ENCODE measurements at places on chromosomes 3 and 15.

- DNase-seq: peak; percentile 38
Measured at GRCh38 chr3:71930056-71930991, 145.4 kb upstream of the PROK2 start.

GRCh38 chr3:128864351-128864811 is 15.0 kb upstream of the ACAD9 start:
- peak; percentile 81 for DNase-seq

DNA sequence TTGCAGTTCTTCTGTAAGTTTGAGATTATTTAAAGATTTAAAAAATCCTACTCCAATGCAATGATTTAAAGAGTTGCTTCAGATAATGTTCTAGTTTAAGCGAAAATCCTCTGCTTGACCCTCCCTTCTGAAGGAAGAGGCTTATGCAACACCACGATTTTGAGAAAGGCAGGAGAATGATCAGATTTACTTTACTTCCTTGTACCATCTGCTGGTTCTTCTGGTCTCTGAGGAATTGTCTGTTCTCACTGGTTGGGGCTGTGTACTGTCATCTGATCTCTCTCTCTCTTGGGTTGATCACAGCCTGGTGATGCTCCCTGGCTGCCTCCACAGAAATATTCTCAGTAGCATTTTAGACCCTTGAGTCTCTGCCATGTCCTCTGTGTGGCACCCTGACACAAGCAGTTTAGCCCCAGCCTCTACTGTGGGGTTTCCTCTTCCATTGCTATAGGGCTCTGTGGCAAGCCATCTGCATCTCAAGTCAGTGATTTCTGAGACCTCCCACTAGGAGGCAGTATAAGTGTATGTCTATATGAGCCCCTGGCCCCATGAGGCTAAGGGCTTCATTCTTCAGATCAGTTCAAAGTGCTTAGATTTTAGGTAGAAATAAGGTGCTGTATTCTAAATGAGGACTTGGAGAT is 50.8 kb upstream of the PLAAT1 start:
- peak; percentile 17 for DNase-seq

DNA sequence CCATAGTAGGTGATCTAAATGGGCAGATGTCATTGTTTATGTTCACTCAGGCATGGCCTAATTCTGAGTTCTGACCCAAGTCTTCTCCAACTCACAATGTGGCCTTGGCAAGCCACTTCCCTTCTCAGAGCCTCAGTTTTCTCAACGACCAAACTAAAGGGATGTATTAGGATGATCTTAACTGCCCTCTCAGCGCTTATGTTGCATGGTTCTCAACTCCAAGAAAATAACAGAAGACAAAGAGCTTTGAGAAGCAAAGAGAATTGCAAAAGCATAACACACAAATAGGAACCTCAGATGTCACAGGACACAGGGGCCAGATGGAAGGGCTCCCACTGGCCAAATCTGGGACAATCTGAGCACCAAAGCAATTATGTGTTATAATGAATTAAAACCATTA is 8.6 kb downstream of the RHCG start:
- no peak for DNase-seq

- no peak for DNase-seq
Measured at GRCh38 chr3:196979545-196979944, 10.9 kb upstream of the PIGZ start.

DNA sequence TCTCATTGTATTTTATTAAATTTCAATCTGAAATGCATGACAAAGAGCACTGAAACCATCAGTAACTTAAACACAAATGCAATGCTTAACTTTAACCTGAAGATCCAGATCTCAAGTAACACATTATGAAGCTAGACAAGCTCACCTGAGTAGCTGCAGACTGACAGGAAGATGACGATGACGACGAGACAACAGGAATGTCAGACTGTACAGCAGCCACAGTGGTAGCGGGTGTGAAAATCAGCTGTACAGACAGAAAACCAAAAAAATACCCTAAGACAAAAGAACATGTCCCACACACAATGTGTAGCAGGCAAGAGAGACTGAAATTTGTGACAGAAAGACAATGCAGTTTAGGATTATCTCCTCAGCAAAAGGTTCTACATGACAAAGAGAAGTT is 36.3 kb downstream of the PHC3 start:
- no peak for DNase-seq

DNA sequence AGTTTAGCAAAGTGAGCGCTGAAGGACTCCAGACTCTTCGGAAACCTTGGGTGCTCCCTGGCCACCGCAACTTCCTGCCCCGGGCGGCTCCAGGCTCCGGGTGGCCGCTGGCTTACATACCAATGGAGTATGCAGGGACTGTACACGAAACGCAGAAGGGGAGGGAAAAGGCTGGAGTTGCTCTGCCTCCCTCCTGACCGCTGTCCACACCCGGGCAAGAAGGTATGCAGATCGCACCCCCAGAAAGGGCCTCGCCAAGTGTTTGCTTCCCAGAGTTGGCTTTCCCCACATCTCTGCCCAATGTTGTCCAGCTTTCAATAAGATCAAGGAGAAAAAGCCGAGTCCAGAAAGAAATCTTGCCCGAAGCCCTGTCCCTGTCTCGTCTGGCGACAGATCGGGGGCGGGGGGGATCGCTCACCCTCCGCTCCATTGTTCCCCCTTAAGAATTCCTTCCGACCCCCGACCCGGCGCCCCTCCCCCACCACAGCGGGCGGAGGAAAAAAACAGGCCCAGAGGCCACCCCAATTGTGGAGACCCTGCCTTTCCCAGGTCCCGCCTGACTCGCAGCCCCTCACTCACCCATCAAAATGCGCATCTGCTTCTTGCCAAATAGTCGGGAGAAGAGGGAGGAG is 533 bp downstream of the ARF4 start:
- DNase-seq: peak; percentile 86

DNA sequence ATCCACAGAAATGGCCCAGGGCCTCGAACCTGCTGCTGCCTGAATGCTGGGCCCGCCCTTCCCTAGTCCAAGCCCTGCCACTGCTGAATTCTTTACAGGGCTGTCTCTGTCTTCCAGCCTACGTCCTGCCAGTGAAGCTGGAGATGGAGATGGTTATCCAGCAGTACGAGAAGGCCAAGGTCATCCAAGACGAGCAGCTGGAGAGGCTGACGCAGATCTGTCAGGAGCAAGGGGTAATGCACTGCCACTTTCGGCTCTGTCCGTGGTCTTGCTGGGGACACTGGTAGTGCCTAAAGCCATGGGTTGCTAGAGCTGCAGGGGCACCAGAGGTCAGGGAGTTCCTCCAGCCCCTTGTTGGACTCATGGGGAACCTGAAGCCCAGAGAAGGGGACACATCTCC is 115.7 kb downstream of the TMEM266 start:
- no peak for DNase-seq

GRCh38 chr3:142963516-142964448 is at the start of gene PAQR9:
Gene PAQR9, minus strand, starts transcription at chr3:142963674. Its CDS starts 338 bp downstream, at chr3:142963336.
- DNase-seq: peak; percentile 71

DNA sequence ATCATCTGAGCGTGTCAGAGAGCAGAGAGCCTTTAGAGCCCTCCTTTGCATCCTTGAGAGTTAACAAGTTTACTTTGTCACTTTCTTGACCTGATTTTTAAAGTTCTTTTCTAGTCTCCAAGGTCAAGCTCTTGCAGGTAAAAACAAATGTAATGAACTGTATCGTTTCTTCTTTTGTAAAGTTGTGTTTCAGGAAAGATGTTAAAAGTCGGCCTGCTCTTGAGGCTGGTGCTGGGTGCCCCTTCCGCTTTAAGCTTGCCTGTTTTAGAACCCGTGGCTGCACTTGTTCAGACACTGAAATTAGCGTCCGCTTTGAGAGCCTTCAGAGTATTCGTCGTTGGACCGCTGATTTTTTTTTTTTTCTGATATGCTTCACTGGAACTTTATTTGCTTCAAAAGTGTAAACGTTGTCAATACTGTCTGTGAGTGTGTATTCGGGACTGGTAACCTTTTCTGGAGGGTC is 52.6 kb upstream of the ULK4 start:
- peak; percentile 49 for DNase-seq

- no peak for DNase-seq
Measured at GRCh38 chr3:71510510-71510909, 73.0 kb downstream of the FOXP1 start.

DNA sequence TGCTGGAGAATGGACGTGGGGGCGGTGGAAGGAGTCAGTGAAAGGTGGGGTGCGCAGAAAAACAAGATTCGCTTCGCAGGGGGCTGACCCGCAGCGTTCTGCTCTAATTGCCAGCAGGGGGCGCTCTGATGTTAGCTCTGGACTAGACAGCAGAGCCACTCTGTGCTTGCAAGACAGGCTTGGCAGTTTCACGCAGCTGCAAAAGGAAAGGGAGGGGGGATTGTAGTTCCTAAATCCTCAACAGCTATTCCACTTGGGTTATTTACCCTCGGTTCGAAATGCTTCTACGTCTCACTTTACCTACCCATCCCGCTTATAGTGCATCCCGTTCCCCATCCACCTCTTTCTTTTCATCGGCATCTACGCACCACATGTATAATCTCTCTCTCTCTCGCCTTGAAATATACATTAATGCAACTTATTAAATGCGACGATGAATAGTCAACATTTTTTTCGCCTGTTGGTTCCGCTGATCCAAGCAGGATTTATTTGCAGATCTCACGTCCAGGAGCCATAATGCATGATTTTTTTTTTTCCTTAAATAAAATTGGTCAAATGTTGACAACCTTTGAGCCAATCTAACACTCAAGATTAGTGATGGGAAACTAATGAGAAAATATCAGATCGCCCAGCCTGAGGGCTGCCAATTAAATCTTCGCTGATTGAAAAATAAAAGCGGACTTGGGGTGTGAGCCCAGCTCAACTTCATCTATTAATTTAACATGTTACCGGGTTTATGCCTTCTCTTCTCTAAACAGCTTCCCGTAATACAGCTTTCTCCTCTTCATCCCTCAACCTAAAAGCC is 216.4 kb downstream of the MEIS2 start:
- DNase-seq: peak; percentile 84

- no peak for DNase-seq
Measured at GRCh38 chr15:53746101-53746500, 13.4 kb downstream of the WDR72 start.

DNA sequence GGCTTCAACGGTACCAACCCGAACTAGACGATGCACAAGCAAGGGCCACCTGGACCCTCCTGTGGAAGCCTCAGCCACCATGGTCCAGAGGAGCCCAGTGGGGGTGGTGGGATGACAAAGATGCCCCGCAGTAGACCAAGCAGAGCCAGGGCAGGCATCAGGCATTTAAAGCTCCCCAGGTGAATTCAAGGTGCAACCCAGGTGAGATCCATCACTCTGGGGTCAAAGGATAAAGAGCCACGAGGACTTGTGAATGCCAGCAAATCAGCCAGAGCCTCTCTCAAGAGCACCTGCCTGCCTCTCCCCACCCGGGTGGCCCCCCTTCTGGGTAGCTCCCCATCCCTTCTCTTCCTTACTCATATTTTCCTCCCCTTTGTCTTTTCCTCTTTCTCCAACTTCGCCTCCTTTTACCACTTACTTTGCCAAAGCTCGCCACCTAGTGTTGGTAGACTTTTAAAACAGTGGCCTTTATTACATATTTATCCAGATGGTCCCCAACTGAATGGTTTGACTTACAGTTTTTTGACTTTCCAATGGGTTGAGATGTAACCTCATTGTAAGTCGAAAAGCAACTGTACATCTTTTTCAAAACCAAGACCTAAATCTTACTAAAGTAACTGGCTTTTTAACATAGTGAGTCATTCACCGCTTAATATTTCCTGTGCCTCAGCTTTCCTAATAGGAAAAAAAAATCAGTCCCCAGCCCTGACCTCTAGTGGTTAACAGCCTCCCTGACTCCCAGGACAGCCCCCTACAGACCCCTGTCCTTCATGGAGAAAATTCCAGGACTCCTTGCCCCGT is 18.8 kb downstream of the PLA2G4F start:
- peak; percentile 75 for DNase-seq

DNA sequence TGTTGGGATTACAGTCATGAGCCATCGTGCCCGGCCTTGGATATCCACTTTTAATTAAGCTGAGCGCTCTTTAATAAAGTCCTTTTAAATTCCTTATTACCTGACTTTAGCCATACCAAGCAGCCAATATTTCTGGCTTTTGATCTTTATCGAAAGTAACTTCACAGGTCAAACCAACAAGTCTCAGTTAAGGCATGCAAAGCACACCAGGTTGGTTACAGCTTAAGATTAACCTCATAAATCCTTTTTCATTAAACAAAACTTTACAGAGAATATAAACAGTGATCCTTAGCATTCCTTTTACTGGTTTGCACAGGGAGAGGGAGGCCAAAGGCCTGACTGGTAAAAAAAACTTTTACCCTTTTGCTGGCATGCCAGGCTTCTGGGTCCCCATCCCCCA is 17.7 kb downstream of the ZNF662 start:
- no peak for DNase-seq

DNA sequence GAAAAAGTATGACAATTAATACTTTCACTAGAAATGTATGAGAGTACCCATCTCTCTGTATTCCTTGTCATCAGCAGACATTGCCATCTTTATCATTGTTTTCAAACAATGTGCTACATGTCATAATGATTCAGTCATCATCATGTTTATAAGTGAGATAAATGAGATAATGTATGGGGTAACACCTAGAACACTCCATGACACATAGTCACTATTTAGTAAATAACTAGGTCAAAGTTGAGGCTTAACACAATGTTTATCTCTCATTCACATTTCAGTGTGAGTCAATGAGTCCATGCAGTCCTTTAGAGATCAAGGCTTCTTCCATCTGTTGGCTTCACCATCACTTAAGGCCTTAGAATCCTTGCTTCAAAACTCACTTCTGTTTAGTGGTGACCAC is 70.0 kb downstream of the NLGN1 start:
- DNase-seq: no peak

DNA sequence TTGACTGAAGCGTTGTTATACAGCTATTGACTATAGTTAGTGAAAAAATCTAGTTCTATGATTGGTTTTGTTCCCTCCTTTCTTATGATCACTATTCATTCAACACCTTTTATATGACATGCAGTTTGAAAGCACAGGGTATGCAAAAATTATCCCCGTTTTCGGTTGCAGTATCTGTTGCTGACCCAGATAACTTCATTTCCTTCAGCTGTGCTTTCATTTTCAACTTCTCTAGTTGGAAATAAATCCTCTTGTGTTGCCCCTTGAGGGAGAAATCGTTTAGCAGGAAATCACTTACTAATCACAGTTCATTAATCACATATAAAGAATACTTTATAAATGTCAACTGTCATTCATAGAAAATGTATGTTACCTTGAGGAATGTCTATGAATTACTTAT is 55.1 kb downstream of the MBNL1 start:
- peak; percentile 64 for DNase-seq

DNA sequence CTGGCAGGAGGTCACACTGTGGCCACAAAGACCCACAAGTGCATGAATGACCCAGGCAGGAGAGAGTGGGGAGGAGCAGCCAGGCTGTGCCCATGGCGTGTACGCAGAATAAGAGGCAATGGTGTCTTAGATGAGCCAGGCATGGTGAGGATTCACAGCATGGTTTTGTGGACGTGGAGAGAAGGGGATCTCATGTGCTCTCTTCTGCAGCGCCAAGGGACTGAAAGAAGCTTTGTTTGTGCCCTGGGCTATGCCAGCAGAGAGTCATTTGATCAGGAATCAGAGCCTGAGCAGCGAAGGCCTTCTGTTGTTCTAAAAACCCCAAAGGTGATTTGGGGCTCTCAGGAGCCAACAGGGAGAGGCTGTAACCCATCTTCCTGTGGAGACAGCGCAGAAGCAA is 18.7 kb upstream of the RPP14 start:
- no peak for DNase-seq
